ENCODE measurements at places on chromosomes 5 and 9.

GRCh38 chr9:22111176-22111953 is 102.3 kb upstream of the CDKN2B start:
- DNase-seq = no peak

GRCh38 chr5:83540105-83540504 is 68.6 kb downstream of the VCAN start:
- no peak for DNase-seq

- DNase-seq = peak; percentile 59
Observed at GRCh38 chr5:958701-959571, 49.7 kb upstream of the NKD2 start.

DNA sequence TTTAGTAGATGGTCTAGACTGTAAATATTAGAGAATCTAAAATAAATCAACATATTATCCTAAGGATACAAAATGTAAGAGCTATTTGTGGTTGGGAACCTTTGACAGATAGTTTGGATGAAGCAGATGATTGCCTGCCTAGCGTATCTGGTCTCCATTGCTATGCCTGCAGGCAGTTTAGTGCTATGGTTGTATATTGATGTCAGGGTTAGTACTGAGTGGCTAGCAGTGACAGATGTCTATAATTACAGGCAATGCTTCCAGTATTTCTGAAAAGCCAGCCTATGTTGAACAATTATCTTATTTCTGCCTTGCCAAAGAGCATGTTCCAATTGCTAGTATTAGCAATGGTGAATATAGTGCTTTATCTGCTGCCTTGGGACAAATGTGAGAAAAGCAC is 151.3 kb upstream of the TLX3 start:
- no peak for DNase-seq

GRCh38 chr9:20512636-20513035 is 109.7 kb downstream of the MLLT3 start:
- DNase-seq = no peak

DNA sequence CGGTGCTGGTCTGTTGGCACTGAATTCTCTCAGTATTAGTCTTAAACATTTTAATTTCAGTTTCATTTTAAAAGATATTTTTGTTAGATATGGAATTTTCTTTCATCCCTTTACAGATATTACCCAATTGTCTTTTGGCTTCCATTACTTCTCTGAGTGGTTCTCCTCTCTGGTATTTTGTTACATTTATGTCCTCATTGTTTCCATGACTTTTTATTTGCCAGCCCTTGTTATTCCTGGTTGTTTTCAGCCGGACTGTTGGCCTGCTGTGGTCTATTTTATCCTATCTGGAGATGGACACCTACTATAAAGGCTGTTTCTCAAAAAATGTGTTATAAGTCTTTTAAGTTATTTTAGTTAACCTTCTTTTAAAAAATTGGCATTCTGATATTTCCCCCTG is 117.2 kb downstream of the ARHGEF28 start:
- DNase-seq = no peak

GRCh38 chr5:125120012-125120411 is 373.6 kb upstream of the ZNF608 start:
- DNase-seq = no peak

DNA sequence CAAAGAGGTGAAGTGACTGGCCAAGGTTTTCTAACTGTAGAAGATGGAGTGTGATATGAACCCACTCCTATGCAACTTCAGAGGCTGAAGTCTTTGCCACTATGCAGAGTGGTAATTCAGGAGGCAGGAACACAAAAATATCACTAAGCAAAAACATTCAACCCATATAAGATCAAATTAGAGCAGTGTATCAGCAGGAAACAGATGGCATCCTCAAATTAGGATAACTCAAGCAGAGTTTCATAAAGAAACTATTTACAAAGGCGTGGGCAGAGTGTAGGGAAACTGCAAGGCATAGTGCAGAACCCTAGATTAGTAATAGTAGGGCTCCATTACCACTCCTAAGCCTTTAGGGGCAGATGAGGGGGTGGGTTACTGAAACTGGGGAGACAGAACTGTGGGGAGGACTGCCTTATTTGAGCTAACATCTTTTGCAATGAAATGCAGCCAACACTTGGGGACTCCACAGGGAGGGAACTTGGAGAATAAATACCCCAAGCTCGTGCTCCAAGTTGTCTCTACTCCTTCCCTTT is 72.2 kb downstream of the PTTG1 start:
- no peak for DNase-seq

- DNase-seq = peak; percentile 73
Observed at GRCh38 chr5:168291342-168291963, at the start of gene WWC1. Gene WWC1, plus strand, starts transcription at chr5:168291645. Its CDS starts 508 bp downstream, at chr5:168292153.

DNA sequence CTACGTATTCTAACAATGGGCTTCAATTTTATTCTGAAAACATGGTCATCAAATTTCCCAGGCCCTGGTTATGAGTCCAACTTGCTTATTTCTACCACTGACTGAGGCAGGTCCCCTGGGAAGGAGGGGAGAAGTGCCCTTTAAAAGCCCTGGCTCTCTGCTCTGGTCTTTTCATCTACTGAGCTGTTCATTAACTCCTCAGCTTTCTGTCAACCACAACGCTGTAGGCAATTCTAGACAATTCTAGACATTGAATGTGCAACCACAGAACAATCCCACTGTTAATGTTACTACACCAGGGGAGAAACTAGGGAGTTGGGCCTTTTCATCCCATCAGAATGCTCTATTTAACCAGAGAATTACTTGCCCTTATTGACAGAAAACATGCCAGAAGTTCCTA is 10.0 kb downstream of the MOCS2 start:
- DNase-seq = no peak

DNA sequence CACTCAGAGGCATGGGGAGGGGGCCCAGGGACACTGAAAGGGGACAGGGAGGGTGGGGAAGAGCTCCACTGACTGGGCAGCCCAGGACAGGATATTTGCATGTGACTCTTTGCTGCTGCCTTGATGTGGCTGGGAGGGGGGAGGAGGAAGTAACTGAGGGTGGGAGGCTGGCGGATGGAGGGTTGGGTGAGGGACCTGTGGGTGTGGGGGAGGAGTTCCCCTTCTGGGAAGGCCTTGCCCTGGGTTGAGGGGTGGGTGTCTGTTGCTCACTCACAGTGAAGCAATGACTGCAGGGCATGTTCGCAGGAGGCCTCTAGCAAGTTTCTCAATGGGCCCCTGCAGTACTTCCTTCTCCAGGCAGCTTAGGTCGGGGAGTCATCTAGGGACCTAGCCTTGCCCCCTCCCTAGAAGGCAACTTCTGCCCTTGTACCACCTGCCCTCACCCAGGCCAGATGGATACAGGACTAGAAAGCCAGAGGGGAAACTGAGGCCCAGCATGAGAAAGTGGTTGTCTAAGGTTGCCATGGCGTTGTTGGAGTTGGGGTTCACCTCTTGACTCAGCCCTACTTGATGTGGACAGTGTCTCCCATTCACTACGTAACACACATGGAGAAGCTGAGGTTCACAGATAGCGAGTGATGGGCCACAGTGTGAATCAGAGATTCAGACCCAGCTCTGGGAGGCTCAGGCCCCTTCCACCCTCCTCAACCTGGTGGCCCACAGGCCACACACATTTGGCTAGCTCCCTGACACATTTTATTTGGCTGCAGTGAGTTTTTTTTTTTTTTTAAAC is 3.0 kb downstream of the GRK6 start:
- no peak for DNase-seq

GRCh38 chr5:206406-206805 is 11.5 kb downstream of the CCDC127 start:
- no peak for DNase-seq

DNA sequence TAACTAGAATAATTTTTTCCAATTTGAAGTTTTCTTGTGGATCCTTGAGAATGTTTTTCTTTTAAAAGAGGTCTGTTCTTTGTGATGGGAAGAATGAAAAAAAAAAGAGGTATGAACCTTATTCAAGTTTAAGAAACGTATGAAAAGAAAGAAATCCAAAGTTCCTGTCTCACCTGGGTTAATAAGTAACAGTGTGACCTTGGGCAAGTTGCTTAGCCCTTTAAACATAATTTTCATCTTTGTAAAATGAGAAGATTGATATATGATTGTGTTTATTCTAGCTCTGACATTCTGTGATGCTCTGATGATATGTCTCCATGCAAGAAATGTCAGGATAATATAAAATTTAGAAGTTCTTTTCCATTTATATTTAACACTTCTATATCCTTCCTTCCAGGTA is 19.3 kb downstream of the SLC26A2 start:
- DNase-seq = no peak

GRCh38 chr9:91711755-91712601 is 238.1 kb downstream of the ROR2 start:
- DNase-seq = no peak

DNA sequence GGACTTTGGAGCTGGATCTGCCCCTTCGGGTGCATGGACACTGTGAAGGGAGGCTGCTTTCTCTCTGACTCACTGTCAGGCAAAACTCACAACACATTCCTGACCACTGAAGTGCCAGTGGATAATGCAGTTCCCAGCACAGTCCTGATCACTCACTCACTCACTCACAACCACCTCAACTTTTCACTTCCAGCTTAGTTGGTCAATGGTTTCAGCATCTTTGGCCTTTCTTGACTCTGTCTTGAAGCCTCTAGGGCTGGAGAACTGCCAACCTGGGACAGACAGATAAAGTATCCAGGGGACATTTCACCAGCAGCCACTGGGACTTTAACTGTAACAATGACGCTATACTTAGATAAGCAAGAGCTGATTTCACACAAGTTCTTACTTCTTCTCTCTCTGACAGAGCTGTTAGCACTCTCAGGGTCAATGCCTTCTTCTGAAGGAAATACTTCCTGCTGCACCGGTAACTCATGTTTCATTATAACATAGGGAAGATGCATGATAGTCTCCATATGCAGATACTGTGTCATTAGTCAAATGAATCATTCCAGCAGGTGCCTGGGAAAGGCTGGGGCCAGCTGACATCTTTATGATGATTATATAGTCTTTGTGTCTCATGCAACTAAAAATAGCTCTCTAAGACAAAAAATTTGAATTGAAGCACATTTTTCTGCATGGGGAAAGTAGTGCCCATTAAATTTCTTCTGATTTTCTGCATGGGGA is 499.0 kb downstream of the SEMA5A start:
- no peak for DNase-seq

- no peak for DNase-seq
Observed at GRCh38 chr5:170534177-170534576, 30.4 kb downstream of the KCNIP1 start.

DNA sequence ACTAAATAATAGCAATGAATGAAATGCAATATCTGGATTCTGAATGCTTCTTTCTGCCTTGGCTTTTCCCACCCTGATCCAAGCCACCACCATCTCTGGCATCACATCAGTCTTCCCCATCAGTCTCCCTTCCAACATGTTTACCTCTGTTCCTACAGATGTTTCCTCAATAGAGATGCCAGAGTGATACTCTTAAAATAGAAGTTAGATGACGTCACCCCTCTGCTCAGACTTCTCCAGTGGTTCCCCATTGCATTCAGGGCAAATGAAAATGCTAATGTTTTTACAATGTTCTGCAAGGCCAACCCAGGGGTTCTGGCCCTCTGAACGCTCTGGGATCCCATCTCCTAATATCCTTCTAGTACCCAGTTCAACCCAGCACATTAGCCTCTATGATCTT is 305.8 kb downstream of the TRIM32 start:
- DNase-seq = no peak

DNA sequence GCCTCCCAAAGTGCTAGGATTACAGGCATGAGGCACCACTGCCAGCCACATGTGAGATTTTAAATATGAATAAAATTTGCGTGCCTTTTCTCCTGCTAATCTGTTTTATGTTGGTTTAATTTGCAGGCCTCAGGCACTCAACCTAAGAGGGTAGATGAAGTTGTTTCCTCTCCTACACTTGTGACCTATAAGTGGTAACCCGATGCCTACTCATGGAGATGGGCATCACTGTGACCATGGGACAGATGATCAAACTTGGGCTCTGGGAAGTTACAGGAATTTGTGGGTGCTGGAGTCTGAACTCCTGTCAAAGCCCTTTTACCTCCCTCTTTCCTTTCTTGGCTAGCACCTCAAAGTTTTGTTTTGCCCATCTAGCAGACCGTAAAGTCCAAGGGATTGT is 1.1 kb downstream of the SLC28A3 start:
- peak; percentile 33 for DNase-seq

DNA sequence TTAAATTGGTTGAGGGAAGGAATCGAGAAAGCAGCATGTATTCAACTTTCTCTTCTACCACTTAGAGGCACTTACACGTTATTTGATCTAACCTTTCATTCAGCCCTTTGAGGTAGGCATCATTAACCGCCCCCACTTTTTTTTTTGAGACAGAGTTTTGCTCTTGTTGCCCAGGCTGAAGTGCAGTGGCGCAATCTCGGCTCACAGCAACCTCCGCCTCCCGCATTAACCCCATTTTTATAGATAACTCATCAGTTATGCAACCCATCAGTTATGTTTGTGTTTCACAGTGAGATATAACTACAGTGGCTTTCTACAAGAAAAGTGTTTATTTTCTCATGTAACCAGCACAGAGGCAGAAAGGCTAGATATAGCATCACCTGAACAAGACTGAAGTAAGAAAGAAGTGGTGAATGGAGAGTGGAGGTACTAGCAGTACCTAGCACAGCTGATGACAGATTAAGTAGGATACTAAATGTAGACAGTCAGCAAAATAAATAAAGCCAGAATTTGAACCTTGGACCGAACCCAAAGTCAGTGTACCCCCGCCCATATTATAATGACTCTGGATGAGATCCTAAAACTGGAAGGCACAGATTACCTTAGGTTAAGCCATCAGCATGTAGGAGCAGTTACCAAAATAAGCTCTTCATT is 91.2 kb downstream of the PJA2 start:
- no peak for DNase-seq

DNA sequence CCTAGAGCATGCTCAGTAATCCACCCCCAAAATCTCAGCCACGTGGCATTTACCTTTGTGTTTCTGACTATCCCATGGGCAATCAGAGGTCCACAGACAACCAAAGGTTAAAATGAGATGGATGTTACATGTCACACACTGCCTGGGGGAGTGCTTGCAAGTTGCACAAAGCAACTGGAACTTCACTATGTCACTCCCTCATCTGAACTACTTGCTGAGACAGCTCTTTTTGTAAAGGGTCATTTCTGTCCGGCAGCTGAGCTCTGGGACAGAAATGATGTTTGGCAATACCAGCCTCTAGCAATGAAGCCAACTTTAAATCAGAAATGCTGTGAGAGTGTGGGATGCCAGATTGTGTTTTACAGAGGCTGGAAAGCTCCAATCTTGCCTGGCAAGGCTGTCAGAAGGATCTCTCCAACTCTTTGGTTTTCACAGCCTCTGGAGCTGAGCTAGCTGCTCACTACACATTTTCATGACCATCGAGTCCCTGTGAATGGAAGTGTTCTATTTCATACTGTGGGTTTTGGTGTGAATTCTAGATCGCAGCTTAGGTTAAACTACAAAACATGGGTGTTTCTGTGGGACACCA is 66.3 kb upstream of the TMEM215 start:
- DNase-seq = no peak

DNA sequence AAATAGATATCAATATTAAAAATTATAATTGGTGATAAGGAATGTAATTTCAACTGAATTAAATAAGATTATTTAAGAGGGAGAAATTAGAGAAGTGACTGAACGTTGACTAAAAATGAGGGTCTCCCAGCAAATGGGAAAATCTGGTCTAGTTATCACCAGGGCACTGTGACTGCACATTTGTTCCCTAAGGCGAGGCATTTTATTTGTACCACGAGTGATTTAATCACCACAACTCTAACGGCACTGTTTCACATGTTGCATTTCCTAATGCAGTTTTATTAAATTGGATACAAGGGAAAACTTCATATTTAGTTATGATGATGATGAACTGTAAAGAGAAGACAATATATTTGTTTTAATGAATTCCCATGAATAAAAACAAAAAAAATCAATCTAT is 26.4 kb upstream of the FAM240B start:
- DNase-seq = no peak
